OCI-LY7 (cell line): ENCODE measurements at places on chromosomes 16 and 17. TPM values are rescaled to one million over a fixed set of nuclear protein-coding genes. Genes with fewer than 3 reads are reported as not detected.

DNA sequence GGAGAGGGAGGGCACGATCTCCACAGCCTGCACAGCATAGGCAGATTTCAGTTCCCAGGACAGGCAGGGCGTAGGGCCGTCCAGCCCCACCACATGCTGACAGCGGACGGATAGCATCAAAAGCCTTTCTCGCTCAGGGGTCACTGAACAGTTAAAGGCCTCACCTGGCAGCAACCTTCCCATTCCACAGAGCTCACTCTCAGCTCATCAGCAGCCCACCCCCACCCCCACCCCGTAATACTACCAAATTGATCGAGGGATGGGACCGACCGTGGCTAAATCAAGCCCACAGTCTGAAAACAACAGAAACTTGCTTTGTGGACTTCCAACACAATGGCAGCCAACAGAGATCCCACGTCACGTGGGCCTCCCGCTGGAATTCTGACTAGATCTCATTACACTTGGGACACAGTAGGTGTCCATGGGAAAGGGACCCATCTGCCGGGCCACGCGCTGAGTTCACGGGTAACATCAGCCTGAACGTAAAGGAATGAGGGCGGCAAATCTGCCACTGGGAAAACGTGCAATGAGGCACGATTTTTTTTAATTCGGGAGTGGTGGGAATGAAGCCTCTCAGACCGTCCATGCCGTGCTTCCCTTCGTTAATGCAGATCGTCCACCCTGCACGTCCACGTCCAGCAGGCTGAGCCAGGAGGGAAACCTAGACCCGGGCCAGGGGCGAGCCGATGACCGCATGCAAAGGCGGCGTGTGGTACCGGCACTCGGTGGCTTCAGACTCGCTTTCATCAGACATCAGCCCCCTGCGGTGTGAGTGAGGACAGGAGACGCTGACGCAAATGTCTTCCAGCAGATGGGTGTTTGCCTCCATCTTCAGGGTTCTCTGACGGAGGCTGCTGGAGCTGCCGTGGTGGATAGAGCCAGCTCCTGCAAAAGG lies 92.1 kb downstream of the TBC1D16 start:
- no peak for DNase-seq

DNA sequence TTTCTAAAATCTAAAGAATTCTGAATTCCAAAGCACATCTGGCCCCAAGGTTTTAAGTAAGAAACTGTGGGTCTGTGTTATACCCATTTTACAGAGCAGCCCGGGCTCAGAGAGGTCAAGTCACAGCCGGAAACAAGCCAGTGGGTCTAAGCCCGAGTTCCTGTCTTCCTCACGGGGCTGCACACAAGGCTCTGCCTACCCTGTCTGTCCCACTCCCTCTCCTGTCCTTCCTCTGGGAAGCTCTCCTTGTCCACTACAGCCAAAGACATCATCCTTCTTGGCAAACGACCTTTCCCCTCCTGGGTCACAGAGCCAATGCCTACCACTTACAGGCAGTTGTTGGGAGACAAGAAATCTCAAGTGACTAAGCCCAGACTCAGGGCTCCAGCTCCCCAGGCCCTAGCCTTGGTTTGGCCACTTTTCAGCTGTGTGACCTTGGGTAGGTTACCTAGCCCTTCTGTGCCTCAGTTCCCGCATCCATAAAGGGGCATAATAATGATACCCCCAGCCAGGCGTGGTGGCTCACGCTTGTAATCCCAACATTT lies 55.6 kb upstream of the MAP3K14 start:
- no peak for DNase-seq

GRCh38 chr17:57801044-57801711 lies 48.7 kb downstream of the MRPS23 start:
- DNase-seq: no peak

GRCh38 chr16:14172200-14172809 lies 101.2 kb downstream of the MRTFB start:
- DNase-seq: no peak

DNA sequence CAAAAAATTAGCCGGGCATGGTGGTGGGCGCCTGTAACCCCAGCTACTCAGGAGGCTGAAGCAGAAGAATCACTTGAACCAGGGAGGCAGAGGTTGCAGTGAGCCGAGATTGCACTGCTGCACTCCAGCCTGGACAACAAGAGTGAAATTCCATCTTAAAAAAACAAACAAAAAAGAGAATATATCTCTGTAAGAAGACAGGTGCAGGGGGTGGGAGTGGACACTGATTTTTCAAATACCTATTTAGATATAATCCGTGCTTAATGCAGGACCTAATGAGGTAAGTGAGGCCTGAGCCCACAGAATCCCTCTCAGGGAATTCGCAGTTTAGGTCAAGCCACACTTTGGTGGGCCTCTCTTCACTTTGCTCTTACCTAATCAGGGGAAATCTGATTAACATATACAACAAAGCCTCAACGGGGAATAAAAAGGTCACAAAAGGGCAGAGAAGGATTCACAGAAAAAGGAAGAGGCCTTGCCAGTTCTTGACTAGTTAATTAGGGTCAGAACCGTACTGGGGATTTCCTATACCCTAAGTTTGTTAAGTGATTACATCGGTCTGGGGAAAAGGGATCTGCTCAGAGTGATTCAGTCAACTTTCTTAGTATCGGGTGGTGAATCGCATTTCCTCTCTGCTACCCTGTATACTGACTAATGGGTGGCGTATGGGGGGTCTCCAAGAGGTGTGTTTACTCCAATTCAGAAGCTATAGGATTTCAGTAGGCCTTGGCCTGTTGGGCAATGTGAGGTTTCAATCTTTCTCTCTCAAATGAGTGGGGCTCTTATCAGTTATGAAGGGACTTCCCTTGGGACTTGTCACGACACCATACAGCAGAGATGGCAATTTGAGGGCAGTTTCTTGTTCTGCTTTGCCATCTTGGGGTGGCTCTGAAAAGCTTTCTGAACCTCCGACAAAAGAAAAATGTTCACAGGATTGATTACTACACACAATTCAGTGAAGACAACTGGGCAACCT lies 1.9 kb upstream of the NFAT5 start:
- peak; percentile 71 for DNase-seq

NPW gene
- total RNA-seq: 1.3 and 3.7 TPM in 2 replicates

- DNase-seq: no peak
Observed at GRCh38 chr17:69565447-69565846, 150.9 kb downstream of the MAP2K6 start.

GRCh38 chr17:42844761-42845555 lies 578 bp downstream of the AOC2 start:
- DNase-seq: no peak

DPEP2 gene
- 0.23 and 0.37 TPM in 2 replicates for total RNA-seq

- DNase-seq: no peak
Observed at GRCh38 chr16:56257666-56258342, 66.5 kb downstream of the GNAO1 start.

PLCG2 gene
- 464 and 485 TPM in 2 replicates for total RNA-seq

DNA sequence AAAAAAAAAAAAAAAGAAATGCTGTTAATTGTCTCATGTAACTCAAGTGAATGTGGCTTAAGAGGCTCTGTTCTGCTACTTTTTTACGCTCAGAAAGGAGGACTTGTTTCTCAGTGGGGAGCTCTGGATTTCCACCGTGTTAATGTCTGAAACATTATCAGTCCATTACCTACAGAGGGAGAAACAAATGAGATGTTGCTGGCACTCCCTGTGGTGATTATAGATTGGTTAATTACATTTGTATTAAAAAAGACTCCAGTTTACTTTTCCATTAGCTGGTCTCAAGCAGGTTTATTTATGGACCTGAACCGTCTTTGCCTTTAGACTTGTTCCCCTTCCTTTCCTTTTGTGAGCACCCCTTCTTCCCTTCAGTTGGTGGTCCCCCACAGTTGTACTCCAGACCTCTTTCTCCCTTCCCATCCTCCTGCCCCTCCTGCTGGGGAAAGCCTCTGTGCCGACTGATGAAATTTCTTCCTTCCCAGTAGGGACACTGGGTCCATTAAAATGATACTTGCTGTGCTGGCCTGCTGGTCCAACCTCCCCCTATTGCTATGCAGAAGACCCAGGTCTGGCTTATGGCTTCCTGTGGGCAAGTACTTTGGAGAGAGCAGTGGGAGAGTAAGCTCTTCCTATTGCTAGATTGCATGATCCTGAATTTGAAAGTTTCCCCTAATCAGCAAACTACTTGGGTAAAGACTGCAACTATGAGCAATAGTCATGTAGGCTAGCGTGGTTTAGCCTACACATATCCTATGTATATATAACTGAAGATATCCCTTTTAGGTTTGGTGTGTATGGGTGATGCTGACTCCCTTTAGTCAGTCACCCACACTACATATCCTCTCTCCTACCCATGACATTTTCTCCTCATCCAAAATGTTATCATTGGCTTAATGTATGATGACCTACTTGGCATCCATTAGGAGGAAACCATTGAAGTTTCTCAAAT lies 8.1 kb downstream of the CDC6 start:
- DNase-seq: no peak

- no peak for DNase-seq
Observed at GRCh38 chr17:17151055-17151454, 55.1 kb downstream of the PLD6 start.

- DNase-seq: no peak
Observed at GRCh38 chr17:79806863-79807720, 10.2 kb upstream of the CBX8 start.

DNA sequence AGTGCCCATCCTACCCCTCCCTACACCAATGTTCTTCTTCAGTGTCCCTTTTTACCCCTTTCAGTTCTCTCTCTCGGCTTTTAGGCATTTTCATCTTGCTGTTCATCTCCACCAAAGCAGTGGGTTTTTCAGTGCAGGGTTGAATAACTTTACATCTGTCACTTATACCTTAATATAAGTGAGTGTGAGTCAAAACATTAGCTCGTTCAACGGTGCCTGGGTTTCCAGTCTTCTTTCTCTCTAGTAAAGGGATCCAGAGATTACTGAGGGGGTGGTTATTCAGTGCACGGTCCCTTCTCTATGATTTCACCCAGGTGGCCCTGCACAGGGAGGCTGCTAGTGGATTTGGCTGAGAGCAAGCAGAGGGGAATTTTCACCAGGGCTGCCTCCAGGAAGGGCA lies 210.6 kb upstream of the CDH5 start:
- no peak for DNase-seq

OTOA gene
- 0.09 TPM in 1 of 2 replicates, not detected in the other for total RNA-seq
